ENCODE measurements at places on chromosomes 1 and 21.
A peak's percentile ranks its signal among the peaks of the same experiment; 100 is the strongest.

GRCh38 chr1:152919071-152919470 is 10.7 kb downstream of the IVL start:
- no peak for DNase-seq

GRCh38 chr21:26570203-26570602 is 2.9 kb downstream of the CYYR1 start:
- DNase-seq = no peak

GRCh38 chr1:170768929-170769328 is 105.0 kb downstream of the PRRX1 start:
- no peak for DNase-seq

- no peak for DNase-seq
Observed at GRCh38 chr1:84225646-84226045, 75.9 kb upstream of the SAMD13 start.

- DNase-seq = no peak
Observed at GRCh38 chr1:169814265-169814664, 19.6 kb upstream of the METTL18 start.

DNA sequence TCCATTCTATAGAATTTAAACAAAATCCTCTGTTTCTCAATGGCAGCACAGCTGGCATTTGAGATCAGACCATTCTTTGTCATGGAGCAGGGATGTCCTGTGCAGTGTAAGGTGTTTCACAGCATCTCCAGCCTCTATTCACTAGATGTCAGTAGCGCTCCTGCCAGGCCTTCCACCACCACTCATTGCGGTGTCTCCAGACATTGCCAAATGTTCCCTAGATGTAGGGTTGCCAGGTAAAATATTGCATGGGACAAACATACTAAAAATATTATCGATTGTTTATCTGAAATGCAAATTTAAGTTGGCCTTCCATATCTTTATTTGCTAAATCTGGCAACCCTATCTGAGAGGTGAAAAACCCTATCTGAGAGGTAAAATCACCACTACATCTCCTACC is 11.7 kb downstream of the ITLN2 start:
- DNase-seq = no peak

GRCh38 chr1:70537788-70538187 is 126.7 kb downstream of the CTH start:
- no peak for DNase-seq

DNA sequence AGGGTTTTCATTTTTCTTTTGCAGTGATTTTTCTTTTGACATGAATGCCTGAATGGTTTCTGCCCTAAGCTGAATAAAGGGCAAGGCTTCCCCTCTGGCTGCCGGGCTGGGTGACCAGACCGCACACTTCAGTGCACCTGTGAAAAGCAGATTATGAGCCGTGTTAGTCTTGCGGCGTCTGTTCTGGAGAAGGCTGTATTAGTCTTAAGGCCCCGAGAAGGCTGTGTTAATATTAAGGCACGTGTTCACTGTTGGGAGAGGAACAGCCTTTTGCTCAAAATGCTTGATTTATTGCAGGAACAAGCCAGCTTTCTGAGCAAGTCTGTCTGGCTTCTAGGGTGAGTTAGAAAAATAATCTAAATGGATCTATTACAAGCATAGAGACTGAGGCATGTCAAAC is 54.7 kb upstream of the DNAH14 start:
- no peak for DNase-seq

DNA sequence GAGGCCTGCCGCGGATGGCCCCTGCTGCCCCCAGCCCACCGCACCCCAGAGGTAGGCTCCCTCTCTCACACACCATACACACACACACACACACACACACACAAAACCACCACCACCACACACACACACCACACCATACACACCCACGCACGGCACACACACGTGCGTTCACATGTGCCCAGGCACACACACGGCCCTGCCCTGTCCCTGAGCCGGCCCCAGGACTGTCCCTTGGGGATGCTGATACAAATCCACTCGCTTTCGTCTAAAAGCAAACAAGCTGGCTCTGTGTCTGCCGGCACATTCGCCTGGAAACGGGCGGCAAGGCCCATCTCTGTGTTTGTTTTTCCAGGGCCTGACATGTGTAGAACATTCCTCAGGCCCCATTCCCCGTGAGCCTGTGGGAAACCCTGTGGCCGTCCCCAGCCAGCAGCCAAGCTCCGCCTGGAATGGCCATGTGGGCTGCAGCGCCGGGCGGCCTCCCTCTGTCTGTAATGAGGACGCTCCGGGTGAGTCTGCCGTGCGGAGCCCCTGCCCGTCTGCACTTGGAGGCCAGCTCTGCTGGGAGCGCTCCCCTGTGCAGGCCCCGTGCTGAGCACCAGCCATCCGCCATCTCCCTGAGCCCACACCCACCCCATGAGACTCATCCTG is 67.4 kb downstream of the DMRTB1 start:
- DNase-seq = no peak

DNA sequence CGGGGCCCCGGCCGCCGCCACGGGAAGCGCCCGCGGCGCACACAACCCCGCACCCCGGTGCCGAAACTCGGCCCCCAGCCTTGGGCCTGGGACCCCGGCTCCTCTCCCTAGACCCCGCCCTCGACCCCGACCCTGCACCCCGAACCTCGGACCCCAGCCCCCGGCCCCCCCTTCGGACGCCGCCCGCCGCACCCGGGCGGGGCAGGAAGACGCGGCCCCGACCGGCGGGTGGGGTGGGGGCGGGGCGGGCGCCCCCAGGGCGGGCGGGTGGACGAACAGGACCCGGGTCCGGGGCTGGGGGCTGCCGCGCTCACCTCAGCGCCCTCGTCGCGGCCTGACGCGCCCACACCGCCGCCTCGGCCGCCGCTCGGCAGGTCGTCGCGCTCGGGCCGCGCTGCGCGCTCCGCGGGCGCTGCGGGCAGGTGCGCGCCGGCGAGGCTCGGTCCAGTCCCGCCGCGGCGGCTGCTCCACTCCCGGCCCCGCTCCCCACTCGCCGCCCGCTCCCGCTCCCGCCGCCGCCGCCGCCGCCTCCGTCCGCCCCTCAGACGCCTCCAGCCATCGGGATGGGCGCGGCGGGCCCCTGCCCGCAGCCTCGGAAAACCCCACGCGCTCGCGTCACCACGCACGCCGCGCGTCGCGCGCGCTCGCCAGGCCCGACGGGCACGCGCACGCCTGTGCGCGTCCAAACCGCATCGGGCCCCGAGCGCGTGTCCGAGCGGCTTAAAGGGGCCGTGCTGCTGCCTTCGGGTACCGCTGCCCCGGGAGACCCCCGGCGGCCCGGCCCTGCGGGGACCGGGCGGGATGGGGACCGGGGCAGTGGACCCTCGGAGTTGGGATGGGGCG is at the start of gene GNB1:
Gene GNB1 (minus strand): TSS at position 582 of the 843 bp plus-strand sequence. CDS start 65,634 bp downstream, outside the sequence.
- DNase-seq = peak; percentile 84

GRCh38 chr1:206030714-206031113 is 7.0 kb upstream of the CTSE start:
- no peak for DNase-seq

DNA sequence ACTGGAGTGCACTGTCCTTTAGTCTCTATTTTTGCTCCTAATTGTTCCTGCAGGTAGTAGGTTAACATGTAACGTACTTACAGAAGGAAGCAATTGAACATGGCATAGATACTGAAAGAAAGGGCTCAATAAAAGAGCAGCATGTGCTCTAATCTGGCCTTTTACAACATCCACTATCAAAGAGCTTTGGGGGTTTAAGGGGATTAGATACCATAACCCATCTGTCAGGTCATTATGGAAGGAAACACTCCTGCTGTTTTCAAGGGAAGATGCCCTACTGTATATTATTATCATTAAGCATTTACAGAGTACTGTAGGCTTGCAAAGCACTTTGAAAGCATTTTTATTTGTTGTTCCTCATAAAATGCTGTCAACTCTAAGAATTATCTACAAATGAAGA is 152.8 kb downstream of the TTLL7 start:
- no peak for DNase-seq

GRCh38 chr1:171218661-171219060 is 29.6 kb upstream of the FMO1 start:
- no peak for DNase-seq

DNA sequence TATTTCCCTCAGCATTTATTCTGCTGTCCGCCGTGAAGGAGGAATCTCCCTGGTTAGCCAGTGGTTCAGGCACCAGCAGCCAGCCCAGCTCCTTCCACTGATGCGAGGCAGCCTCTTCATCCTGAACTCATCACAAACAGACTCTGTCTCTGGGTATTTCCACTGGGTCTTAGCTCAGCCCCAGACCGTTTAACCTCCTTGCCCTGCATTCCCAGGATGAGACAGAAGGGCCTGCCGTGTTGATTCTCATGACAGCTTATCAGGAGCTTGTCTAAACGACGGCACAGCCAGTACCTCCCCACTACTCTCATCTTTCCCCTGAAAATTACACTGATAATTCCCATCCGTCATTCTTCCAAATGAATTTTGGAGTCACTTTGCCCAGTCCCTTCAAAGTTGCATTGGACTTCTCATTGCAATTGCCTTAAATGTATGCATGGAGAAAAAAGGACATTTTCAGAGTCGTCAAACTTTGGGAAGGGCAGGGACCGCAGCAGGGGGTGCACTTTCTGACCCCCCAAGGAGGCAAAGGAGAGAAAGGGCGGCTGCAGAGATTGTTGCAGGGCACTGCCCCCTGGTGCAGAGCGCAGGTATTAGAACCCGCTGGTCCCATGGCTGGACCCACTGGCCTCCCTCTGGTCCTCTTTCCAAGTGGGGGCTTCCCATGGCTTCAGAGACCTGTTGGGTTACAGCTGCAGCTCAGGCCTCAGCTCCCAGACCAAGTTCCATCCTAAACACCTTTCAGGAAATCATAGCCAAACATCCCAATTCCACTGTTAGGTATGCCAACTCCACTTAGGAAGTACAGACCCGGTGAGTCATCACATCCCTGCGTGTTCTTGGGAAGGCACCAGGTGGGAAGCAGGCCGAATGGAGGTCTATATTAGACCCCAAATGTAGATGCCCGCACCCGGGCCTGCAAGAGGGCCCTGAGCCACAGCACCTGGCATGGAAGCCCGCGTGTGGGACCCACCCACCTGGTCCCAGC is 3.7 kb upstream of the MEGF6 start:
- DNase-seq = no peak

DNA sequence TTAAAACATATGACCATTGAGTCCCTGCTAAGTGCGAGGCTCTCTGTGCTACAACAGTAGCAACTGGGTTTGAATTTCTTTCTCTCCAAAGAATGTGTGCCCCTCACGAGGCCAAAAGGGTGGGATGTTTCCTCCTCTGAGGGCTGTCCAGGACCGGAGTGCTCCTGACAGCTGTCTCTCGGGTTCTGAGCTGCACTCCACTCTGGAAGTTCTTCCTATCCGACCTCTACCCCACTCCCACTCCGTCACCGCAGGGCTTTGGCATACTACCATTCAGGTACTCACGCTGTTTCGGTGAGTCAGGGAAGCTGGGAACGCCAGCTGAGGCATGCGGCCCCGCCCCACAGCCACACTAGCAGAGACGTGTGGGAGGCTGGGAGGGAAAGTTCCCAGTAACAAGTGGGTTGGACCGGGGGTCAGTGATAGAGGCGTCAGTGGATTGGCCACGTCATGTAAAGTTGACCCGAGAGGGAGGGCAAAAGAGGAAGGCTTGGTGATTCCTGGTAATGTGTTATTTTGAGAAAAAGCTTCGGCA is 705 bp upstream of the SLC50A1 start:
- DNase-seq = no peak

- no peak for DNase-seq
Observed at GRCh38 chr1:30198795-30199403, 524.5 kb downstream of the MATN1 start.

GRCh38 chr1:195934817-195935553 is 673.3 kb downstream of the KCNT2 start:
- no peak for DNase-seq

GRCh38 chr1:66413838-66414175 is 120.1 kb upstream of the SGIP1 start:
- no peak for DNase-seq

DNA sequence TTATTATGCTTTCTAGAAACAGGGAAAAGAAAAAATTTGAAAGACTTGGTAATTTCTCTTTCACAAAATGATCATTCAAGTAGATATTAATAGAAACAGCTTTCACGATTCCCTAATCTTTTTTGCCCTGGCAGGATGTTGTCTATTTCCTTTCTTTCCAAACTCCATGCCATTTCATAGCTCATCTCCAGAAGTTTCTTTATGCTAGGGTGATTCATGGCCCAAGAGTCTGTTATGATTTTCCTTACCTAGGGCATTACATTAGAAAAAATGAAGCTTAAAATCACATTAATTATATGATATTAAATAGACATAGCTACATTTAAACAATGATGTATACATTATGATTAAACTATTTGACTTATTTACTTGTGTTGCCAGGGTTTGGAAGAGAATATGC is 762.1 kb downstream of the LTN1 start:
- no peak for DNase-seq

GRCh38 chr1:215890438-215890837 is 323.3 kb downstream of the KCTD3 start:
- DNase-seq = no peak

DNA sequence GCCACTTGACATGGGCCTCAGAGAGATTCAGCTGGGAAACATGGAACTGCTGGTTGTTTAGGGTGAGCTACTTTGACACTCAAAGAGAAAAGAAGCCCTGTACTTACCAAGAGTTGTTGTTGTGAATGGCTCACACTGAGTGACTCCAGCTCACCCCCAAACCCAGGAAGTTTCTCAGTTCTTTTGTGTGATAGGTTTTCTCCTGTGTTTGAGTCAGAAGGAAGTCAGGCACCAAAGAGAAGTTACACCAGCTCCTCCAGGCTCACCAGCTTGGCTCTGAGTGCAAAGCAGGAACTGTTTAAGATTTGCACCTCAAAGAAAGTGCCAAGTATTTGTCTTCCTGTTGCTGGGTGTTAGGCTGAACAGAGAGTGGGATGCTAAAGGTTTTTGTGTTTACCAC is 111.2 kb upstream of the PROX1 start:
- DNase-seq = no peak

GRCh38 chr1:31782421-31783410 is 18.6 kb upstream of the ADGRB2 start:
- no peak for DNase-seq

DNA sequence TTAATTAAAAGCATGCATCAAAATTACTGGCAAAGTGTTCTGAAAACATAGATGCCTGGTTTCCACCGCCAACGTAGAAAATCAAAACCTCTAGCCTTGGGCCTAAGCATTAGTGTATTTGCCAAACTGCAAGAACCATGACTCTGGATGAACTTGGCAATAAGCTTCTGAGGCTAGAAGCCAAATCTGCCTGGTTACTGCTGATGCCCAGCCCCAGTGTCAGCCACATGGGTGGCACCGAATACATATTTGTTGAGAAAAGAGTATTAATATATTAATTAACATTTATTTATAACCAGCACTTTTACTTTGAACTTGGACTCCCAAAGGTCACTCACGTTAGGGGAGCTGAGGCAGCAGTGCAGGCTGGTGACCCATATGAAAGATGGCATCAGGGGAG is 140.6 kb upstream of the HMGB4 start:
- no peak for DNase-seq

GRCh38 chr1:36093226-36093625 is 4.5 kb downstream of the ADPRS start:
- no peak for DNase-seq

- no peak for DNase-seq
Observed at GRCh38 chr1:221683681-221684080, 58.2 kb downstream of the DUSP10 start.

- no peak for DNase-seq
Observed at GRCh38 chr21:34018185-34018584, 55.2 kb upstream of the MRPS6 start.
